Fibroblast of villous mesenchyme (primary cell): ENCODE measurements at places on chromosomes 1 and 21. TPM values are rescaled to one million over a fixed set of nuclear protein-coding genes. Genes with fewer than 3 reads are reported as not detected.

NOTCH2 gene
- 187 and 200 TPM in 2 replicates for total RNA-seq

GFI1 gene
- under 0.01 TPM in 2 replicates for total RNA-seq

DPYD gene
- total RNA-seq, result 22.5 and 48.4 TPM in 2 replicates

SLC5A9 gene
- total RNA-seq, result not detected in 2 replicates

ANGPTL3 gene
- total RNA-seq, result under 0.01 TPM in 1 of 2 replicates, not detected in the other

C1orf94 gene
- total RNA-seq, result not detected in 2 replicates

PTGER3 gene
- 0.86 and 0.97 TPM in 2 replicates for total RNA-seq

AK5 gene
- 84.4 and 123 TPM in 2 replicates for total RNA-seq

S100A7A gene
- not detected in 2 replicates for total RNA-seq

GPR52 gene
- total RNA-seq, result 1.9 and 2.6 TPM in 2 replicates

LEMD1 gene
- not detected in 2 replicates for total RNA-seq

PTGFR gene
- total RNA-seq, result 7.7 and 11.7 TPM in 2 replicates

NTNG1 gene
- 2.9 and 9.1 TPM in 2 replicates for total RNA-seq

DCDC2B gene
- not detected in 2 replicates for total RNA-seq

PPM1J gene
- total RNA-seq, result 0.43 and 1.3 TPM in 2 replicates

CACNA1S gene
- not detected in 2 replicates for total RNA-seq

ZFP69 gene
- 4.5 and 4.7 TPM in 2 replicates for total RNA-seq

C1orf87 gene
- total RNA-seq, result not detected in 2 replicates

FCRL5 gene
- not detected in 2 replicates for total RNA-seq

DMBX1 gene
- total RNA-seq, result not detected in 2 replicates

CFHR2 gene
- not detected in 2 replicates for total RNA-seq
